ENCODE measurements at places on chromosomes 13 and 19. TPM values are rescaled to one million over a fixed set of nuclear protein-coding genes. Genes with fewer than 3 reads are reported as not detected.

The CNN1 gene
- not detected for total RNA-seq

The CACNA1A gene
- 0.20 TPM for total RNA-seq

The KASH5 gene
- total RNA-seq = not detected

The ZNF564 gene
- 4.0 TPM for total RNA-seq

The IGFLR1 gene
- total RNA-seq = 14.1 TPM

The METTL21C gene
- not detected for total RNA-seq

The PTGIR gene
- 0.67 TPM for total RNA-seq

The ZNF429 gene
- 2.7 TPM for total RNA-seq

The KL gene
- total RNA-seq = 0.89 TPM

The ZNF772 gene
- total RNA-seq = 15.0 TPM

The DENND1C gene
- not detected for total RNA-seq

The RPS16 gene
- total RNA-seq = 1,349 TPM

The CATSPERD gene
- total RNA-seq = not detected

The ZNF723 gene
- not detected for total RNA-seq

The PLK5 gene
- total RNA-seq = not detected

The PRODH2 gene
- total RNA-seq = not detected

The TUBA3C gene
- total RNA-seq = not detected

The MBD3L2 gene
- total RNA-seq = not detected

The MZT1 gene
- 30.1 TPM for total RNA-seq

The POP4 gene
- 72.3 TPM for total RNA-seq

The ZNF491 gene
- 0.64 TPM for total RNA-seq

The FBN3 gene
- not detected for total RNA-seq

The KLF1 gene
- not detected for total RNA-seq

The ZNF208 gene
- total RNA-seq = 0.07 TPM

The SPTBN4 gene
- total RNA-seq = 0.13 TPM

The GIPC3 gene
- 1.4 TPM for total RNA-seq

The TMEM150B gene
- total RNA-seq = not detected

The DEDD2 gene
- total RNA-seq = 24.6 TPM

Measured in mammary microvascular endothelial cell (primary cell).